ENCODE measurements at places on chromosomes 13 and 19.

DNA sequence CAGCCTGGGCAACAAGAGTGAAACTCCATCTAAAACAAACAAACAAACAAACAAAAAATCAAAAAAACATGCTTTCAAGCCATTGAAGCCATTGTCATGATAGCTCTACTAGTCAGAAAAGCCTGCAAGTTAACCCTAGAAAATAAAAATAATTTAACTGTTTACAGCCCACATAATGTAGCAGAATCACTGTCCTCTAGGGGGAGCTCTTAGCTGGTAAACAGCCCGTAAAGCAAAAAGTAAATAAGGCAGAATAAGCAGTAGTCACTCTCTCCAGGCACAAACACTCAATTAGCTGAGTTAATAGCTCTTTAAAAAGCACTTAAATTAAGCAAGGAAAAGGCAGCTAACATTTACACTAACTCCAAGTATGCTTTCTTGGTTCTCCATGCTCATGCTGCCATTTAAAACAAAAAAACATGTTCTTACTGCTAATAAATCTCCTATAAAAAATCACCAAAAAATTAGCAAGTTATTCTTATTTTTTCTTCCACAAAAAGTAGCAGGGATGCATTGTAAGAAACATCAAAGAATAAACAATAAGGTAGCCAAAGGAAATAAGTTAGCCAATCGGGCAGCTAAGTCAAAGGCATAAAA, 11.3 kb downstream of the LILRB4 start:
- DNase-seq: no peak

GRCh38 chr13:44107357-44108121, 227.8 kb downstream of the LACC1 start:
- DNase-seq: no peak

DNA sequence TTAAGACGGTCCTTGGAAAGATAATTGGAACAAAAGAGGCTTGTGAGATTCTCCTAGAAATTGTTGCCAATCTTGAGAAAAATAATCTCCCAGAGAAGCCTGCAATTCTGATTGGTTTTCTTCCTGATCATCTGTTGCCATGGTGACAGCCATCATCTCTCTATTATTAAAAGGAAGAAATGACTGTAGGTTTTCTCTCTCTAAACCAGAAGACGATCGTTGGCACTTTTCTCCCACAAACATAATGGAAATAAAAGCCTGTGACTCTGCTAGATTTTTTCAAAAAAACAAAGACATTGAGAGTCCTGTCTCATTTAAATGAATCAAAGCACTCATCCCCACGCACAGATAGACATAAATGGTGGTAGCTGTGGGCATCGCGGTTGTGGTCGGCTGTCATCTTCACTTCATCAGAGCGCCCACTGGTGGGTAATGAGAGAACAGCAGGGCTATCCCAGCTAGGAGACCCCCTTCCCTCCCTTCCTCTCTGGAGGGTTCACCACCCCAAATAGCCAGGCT, 21.7 kb upstream of the CALM3 start:
- no peak for DNase-seq

GRCh38 chr19:2332341-2333026, 4.0 kb downstream of the SPPL2B start:
- no peak for DNase-seq

GRCh38 chr13:90300015-90300414, 1047.5 kb upstream of the MIR17HG start:
- no peak for DNase-seq

- no peak for DNase-seq
Measured at GRCh38 chr19:3198901-3199700, 13.4 kb downstream of the NCLN start.

DNA sequence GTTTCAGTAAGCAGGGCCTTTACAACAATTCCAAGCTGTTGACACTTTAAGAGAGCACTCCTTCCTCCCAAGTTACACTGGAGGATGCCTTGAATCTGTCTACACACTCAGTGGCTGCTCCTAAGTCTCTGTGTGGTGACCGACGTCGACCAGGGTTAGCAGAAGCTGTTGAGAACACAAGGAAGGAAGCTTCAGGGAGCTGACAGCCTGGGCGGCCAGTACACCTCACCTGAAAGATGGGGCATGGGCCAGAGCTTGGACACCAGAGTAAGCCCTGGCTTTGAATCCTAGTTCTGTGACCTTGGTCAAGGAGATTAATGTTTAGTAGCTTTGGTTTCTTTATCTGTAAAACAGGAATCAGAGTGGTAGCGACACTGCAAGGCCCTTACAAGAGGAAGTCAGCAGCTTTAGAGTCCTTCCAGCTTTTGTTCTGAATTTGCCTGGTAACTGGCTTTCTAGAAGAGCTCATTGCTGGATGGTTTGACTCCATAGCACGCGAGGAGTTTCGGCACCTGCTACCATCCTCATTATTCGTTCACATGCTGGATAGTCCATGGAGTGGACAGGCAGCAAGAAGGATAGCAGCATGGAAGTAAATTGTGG, 214.2 kb downstream of the FGF9 start:
- DNase-seq: no peak

DNA sequence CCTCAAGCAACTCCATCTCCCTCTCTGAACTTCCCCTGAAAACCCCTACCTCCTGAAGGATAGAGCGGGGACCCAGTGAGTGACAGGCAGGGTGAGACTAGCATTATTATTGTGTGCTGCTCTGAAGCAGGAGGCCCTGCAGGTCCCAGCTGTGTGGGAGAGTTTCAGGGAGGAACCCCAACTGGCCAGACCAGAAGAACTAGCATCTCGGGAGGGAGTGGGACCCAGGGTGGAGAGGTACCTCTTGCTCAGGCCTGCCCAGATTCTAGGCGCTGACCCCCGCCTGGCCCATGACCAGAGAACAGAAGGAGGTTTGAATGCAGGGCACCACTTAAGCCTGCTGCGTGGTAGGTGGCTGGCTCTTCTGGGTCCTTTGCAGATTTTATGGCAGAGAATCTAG, 5.7 kb upstream of the LYPD3 start:
- DNase-seq: no peak

DNA sequence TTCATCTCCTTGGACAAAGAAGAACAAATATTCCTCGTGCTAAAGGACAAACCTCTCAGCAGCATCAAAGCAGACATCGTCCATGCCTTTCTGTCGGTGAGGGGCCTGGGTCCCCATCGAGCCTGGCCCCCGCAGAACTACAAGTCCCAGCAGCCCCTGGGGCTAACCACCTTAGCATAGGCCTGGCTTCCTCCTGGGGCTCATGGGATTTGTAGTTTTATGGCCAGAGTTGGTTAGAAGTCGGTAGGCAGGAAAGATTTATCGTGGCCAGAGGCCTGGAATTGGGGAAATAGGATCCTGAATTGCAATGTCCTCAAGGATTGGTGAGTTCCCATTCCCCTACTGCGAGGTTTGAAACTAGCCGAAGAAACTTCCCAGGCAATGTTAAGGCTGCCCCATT, 19.6 kb downstream of the TMEM150B start:
- DNase-seq: no peak

- DNase-seq: no peak
Measured at GRCh38 chr13:94708031-94708859, 4.1 kb downstream of the SOX21 start.

DNA sequence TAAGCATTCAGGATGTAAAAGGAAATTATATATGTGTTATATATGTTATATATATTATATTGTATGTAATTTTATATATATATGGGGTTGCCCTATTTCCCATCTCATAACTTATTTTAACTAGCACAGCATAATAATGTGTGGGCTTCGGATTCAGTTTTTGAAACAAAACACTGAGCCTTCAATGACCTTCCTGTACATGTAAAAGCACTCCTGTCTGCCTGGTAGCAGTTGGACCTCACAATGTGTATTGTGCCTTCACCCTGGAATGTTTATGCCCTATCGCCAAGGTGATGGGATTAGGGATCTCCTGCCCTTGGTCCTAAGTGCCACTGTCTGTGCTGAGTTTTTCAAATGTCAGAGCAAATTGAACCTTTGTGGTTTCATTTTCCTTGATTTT, 968.8 kb downstream of the TUBA3C start:
- no peak for DNase-seq

DNA sequence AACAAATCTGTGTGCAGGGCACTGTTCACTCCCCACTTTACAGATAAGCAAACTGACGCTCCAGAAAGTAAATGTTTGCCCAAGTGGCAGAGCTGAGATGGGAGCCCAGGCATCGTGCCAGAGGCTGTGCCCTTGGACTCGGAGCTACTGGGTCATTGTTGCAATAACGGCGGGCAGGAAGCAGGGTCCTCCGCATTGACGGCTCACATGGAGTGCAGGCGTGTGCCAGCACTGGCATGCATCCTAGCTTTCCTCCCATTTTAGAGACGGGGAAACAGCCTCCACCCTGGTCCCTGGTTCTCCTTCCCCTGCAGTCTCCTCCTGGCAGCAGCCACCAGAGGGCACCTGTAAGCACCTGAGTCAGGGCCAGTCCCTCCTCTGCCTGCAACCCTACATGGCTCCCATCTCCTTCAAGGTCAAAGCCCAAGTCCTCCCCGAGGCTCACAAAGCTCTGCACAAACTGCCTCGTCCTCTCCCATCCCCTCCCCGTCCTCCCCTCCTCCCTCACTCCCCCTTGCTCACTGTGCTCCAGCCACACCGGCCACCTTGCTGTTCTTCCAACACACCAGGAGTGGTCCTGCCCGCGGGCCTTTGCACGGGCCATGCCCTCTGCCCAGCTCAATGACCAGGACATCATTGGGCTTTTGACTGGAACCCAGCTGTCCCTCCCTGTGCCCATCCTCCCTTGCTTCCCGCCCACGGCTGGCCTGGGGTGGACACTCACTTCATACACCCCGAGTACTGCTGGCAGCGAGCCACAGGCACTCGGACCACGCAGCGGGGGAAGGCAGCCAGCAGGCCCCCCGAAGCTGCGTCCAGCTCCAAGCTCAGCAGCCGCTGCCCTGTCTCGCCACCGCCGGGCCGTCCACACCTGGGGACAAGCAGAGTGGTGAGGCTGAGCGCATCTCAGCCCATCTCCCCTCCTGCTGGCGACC, 7.7 kb upstream of the LRG1 start:
- no peak for DNase-seq

GRCh38 chr13:49439609-49440008, 4.3 kb downstream of the CAB39L start:
- no peak for DNase-seq

DNA sequence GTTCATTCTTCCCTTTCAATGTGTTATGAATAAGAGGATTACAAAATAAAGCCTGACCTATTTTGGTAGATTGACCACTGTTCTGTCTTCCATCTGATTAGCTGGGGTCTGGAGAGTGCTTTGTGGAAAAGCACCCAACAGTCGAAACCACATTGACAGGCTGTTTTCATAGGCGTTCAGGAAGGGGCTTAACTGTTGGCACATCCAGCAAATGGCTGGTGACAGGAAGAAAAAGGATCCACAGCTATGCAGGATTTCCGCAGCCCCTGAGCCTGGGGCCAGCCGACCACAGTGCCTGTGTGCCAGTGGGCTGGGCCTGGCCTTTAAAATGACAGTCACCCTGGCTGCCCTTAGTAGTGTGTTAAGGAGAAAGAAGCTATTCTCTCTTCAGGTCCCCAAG, 113.3 kb downstream of the SIPA1L3 start:
- no peak for DNase-seq

GRCh38 chr13:18236528-18236815, 945.2 kb downstream of the TUBA3C start:
- no peak for DNase-seq

Measured in stromal cell of bone marrow (primary cell).